ENCODE measurements at places on chromosomes 1 and 21.

- no peak for DNase-seq
Observed at GRCh38 chr1:156911577-156912298, 8.7 kb upstream of the LRRC71 start.

GRCh38 chr1:227893949-227894721, 53.6 kb downstream of the WNT9A start:
- no peak for DNase-seq

- DNase-seq, result peak; percentile 6
Observed at GRCh38 chr1:3312898-3313575, 141.4 kb upstream of the ARHGEF16 start.

DNA sequence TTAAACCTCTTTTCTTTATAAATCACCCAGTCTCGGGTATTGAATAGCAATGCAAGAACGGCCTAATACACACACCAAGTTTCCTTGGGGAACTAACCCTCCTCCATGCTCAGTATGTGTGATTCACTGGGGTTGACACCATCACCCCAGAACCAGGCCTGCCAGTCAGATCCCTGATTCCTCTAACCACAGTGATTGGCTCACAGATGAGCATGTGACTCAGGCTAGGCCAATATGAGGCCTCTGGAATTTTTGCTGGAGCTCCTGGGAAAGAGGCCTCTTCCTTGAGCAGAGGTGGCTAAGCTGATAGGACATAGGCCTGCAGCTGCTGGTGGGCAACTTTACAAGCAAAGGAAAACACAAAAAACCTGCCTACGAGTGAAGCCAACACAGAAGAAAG, 74.7 kb upstream of the ZBTB40 start:
- no peak for DNase-seq

GRCh38 chr1:156741481-156741983, 644 bp upstream of the MRPL24 start:
- no peak for DNase-seq

DNA sequence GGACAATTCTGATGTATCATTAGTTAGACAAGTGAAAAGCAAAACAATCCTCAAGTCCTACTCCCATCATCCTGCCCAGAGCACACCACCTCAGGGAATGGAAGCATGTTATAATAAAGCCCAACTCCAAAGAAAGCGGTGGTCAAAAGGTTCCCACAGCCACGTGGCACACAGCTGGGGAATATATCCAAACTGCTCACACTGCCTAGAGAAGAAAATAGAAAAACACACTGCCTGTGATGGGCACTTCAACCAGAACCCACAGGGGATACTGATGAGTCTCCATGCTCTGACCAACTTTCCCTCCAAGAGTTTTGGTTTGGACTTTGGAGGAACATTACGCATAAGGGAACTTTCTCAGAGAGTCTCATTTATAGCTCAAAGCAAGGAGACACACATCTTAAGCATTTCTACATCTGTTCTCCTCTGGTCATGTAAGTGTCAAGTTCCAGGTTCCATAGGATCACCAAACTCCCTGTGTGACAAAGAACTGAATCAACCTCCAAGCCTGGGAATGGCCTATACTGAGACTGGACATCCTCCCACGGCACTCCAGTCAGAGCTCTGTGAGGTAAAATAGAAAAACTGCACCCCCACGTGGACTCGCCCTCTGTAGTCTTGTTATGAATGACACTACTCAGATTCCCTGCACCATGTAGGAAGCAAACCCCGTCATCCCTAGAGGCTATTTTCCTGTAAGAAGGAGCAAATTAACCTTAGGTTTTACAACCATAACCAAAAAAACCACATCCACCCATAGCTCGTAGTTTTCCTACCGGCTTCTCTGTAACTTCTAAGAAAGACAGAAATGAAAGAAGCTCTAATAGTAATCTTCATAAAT, 12.2 kb downstream of the DSTYK start:
- no peak for DNase-seq

DNA sequence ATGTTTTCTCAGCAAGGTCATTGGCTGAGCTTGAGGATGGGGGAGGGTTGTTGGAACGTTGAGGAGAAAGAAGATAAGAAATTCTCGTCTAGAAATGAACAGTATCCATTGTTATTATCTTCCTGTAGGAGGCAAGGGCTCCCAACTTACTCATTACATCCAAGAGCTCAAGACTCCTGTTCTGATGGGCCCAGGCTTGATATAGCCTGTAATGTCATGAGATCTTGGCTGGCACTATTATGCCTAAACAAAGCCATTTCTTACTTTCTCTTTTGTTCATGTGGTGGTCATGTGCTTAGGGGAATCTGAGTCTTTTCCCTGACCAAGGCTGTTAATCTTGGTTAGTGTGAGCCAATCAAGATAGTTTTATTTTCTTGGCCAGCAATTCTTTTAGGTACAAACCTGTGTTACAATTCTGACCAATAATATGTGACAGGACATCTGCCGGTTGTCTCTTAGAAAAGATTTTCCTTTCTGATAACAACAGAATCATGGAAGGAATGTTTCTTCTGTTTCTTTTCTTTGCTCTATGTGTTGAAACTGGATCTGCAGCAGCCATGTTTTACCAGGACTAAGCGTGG, 15.2 kb upstream of the IGSF3 start:
- no peak for DNase-seq

- DNase-seq, result no peak
Observed at GRCh38 chr1:225842074-225842473, 32.1 kb downstream of the EPHX1 start.
